ENCODE measurements at places on chromosomes 13 and 19.
A peak's percentile ranks its signal among the peaks of the same experiment; 100 is the strongest.

DNA sequence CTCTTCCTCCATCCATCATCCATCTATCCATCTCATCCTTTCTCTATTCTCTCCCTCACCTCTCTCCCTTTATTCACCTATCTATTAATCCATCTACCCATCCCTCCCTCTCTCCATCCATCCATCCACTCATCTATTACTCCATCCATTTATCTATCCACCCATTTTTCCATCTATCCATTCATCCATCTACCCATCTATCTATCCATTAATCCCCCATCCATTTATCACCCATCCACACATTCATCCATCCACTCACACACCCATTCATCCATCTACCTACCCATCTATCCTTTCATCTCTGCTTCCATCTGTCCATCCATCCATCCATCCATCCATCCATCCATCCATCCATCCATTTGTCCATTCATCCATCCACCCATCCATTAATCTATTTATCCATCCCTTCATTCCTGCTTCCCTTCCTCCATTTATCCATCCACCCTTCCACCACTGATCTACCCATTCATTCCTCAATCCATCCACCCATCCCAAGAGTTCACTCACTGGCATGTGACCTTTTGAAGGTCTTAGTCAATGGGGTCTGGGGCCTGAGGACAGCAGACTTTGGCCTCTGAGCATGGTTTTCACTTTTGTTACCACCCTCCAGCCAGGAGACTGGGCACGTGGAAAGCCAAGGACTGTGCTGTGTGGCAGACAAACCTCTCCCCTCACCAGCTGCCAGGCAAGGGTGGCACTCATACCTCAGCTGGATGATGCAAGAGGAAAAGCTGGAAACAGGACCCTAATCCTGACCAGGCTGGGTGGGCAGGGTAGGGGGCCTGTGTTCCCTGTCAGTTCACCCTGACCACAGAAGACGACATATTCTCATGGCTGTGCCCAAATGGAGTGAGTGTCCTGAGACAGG lies 126.7 kb downstream of the URI1 start:
- DNase-seq = no peak

GRCh38 chr19:35753634-35754369 lies 3.0 kb downstream of the HSPB6 start:
- no peak for DNase-seq

- peak; percentile 63 for DNase-seq
These were observed 109.0 kb upstream of the RNF113B start for GRCh38 chr13:98285852-98286594.

DNA sequence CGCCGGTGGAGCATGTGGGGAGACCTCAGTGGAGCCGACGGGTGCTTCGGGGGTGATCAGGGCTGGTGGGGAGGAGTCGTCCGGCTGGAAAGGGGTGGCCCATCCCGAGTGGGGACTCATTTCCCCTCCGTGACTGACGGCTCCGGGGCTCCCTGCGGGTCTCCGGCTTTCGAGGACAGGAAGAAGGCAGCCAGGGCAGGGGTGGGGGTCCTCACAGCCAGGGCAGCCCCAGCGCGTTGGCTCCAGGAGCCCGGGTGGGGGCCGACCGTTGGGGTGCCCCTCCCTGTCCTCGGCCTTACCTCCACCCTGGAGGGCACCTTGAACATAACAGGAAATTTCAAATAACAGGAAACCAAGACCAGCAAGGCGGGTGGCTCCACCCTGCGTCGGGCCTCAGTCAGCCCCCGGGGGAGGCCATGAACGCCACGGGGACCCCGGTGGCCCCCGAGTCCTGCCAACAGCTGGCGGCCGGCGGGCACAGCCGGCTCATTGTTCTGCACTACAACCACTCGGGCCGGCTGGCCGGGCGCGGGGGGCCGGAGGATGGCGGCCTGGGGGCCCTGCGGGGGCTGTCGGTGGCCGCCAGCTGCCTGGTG lies at the start of gene S1PR4:
TSS of gene S1PR4 (plus strand) at position 393 of the 596 bp plus-strand sequence. CDS start at position 417, 24 bp downstream.
- DNase-seq = no peak

GRCh38 chr13:28120317-28120716 lies 18.0 kb upstream of the PAN3 start:
- DNase-seq = no peak

DNA sequence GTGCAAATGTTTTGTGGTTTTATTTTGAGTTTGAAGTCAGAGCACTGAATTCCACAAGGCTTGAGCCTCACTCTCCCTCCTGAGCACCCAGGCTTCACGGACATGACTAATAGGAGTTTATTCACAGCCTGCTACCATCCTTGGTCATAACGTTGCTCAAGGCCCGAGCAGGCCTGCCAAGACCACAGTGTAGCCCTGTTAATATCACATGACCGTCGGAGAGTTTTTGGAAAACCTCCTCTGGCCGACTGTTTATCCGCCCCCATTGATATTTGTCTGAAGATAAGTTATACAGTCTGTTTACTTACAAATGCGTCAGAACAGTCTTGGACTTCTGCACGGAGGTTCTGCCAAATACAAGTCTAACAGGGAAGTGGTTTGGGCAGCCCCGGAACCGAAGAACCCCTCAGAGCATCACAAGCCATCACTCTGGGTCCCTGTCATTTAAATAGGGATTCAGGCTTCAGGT lies 89.9 kb downstream of the COL4A2 start:
- DNase-seq = no peak

DNA sequence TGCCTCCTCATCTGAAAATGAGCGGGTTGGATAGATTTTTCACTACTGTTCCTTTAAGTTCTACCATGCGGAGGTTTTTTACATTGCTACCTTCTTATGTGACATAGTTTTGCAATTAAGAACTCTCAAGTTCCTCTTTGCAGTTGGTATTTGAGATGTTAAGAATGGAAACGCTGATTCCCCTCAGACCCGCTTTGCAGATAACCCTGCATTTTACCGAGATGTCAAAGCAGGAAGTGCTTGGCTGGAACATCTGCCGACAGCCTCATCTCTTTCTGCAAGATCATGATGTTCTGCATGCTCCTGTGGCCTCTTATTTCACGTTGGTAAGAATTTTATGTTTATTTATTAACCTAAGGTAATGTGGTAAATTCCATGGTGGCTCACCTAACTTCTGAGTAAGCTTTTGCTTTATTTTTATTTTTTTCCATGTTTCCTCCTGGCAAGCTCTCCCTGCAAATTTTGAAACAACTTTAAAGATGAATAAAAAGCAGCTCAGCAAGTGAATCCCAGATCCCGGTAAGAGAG lies 22.5 kb downstream of the PABPC3 start:
- no peak for DNase-seq

DNA sequence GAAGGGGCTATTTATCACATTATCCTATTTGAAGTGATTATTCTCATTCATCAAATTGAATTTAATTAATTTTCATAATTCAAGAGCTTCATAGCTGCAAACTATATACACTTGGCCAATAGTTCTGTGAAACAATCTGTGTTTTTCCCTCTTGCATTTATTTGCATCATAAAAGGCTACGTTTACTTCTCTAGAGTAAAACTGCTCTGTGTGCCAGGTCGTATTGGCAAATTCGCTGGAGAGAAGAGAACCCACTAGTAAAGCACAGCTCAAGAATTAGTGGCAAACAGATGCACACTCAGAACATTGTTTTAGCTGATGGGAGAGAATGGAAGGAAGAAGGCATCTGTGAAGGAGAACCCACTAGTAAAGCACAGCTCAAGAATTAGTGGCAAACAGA lies 81.8 kb downstream of the CYSLTR2 start:
- no peak for DNase-seq

GRCh38 chr19:44925114-44925891 lies 10.9 kb downstream of the APOC1 start:
- DNase-seq = peak; percentile 11

- no peak for DNase-seq
These were observed 1401.8 kb downstream of the SLITRK5 start for GRCh38 chr13:89072979-89073378.

DNA sequence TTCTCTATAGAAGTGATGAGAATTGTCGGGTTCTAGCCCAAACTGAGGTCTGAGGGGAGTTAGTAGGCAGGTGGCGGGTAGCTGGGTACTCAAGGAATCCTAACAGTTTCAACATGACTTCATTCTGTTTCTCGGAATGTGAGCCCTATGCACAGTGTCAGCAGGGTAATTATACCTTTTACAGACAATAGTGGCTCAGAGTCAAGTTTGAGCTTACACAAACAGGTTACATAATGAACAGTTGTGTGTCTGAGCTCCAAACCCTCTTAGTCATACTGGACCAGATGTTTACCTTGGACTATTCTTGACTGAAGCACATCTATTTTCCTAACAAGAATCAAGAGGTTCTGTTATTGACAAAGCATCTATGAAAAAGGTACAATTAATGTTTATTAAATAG lies 1066.7 kb upstream of the PCDH20 start:
- DNase-seq = no peak

GRCh38 chr13:104487006-104487405 lies 1420.8 kb upstream of the SLC10A2 start:
- no peak for DNase-seq

GRCh38 chr19:51468545-51468920 lies 9.8 kb upstream of the CEACAM18 start:
- DNase-seq = no peak

GRCh38 chr13:112740502-112741131 lies 50.8 kb downstream of the ATP11A start:
- no peak for DNase-seq

DNA sequence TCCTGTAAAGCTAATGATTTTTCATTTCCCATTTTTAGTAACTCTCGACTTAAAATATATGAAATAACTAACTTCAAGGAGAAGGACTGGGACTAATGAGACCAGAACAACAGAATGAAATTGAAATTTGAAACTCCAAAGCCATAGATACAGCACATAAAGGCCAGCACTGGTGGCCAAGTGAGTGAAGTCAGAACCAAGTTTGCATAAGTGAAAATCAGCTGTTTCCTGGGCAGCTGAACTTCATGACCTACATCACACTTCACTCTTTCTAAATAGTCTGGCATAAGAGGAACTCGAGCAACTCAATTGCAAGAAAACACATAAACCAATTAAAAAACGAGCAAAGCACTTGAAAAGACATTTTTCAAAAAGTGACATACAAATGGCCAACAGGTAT lies 84.5 kb downstream of the DCLK1 start:
- no peak for DNase-seq

DNA sequence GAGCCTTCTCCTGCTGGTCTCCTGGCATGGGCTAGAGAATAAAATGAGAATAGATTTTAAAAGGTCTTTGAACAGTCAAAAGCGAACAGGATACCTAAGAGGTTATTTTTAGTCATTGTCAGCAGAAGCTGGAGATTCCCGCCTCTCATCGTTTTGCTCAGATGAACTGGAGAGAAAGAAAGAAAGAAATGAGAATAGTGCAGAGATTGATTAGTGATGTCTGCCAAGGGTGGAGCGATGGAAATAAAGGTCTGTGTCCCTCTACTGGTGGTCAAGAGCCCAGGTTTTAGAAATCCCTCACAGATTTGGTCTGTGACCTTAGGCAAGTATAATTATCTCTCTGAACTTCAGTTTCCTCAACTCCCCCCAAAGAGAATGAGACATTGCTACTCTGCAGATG lies 5.3 kb downstream of the NCAN start:
- no peak for DNase-seq

GRCh38 chr13:113930671-113931637 lies 42.9 kb downstream of the C13orf46 start:
- DNase-seq = no peak

- no peak for DNase-seq
These were observed 17.6 kb upstream of the NALCN start for GRCh38 chr13:101433895-101434294.

DNA sequence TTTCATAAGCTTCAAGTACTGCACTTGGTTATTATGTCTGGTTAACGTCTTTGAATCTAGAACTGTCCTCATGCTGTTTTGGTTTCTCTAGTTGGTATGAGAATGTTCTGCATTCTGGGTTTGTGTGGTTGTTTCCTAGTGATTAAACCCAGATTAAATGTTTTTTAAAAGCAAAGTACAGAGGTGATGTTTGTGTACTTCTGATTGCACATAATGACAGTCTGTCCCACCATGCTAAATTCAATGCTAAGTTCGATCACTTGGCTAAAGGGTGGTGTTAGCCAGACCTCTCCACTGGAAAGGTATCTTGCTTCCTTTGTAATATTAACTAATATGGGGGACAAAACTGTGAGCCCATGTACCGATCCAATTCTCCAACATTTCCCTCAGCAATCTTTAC lies 14.6 kb downstream of the N4BP2L1 start:
- no peak for DNase-seq

GRCh38 chr13:108707584-108707983 lies 78.2 kb downstream of the MYO16 start:
- no peak for DNase-seq

GRCh38 chr13:32267836-32268439 lies 47.2 kb downstream of the ZAR1L start:
- no peak for DNase-seq

- DNase-seq = no peak
These were observed 30.3 kb upstream of the LRCH1 start for GRCh38 chr13:46522748-46523030.

DNA sequence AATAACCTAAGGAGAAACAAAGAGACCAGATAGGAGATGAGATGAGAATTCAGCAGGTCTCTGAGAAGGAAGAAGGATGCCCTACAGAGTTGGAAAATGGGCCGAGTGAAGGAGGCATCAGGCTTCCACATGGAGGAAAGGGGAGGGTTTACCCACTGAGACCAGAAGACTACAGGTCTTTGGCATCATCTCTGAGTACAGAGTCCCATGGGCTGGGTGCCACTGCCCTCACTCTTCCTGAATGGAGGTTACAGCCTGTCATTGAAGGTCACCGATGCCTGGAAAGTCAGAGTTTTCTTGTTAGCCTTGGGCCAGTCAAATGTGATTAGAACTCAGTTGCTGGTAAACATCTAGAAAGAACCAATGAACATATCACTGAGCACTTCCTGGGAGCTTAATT lies 9.9 kb downstream of the ZNF302 start:
- no peak for DNase-seq

DNA sequence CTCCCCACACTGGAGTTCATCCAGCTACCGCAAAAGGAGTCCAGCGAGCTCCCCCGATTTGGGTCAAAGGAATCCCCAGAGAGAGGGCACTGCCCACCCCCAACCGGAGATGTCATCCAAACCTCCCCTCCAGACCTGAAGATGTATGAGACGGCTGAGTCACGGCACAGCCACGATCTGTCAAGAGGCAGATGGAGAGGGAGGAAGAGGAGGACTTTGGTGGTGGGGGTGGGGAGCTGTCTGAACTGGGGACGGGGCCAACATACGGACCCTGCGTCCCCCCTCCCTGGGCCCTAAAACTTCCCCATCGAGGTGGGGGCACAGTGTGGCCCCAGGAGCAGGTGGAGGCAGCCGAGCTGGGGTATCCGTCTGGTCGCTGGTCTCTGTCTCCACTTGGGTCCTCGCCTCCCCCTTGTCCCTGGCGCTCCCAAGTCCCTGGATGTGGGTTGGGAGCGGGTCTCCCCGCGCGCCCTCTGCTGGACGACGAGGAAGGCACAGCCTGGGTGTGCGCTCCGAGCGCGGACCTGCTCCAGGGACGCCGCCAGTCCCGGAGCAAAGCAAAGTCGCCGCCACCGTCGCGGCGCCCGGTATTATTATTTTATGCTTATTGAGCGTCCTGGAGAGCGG lies 3.8 kb downstream of the PDE4A start:
- peak; percentile 54 for DNase-seq

DNA sequence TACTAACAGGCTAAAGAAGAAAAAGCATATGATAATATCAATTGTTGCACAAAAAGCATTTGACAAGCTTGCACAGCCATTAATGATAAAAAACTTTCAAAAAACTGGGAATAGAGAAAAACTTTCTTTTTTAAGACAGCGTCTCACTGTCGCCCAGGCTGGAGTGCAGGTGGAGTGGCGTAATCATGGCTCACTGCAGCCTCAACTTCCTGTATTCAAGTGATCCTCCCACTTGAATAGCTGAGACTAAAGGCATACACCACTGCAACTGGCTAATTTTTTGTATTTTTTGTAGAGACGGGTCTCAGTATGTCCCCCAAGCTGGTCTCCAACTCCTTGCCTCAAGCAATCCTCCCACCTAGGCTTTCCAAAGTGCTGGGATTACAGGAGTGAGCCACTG lies 382.8 kb downstream of the TSHZ3 start:
- DNase-seq = no peak
